Effector CD8-positive, alpha-beta T cell (primary cell): ENCODE measurements at places on chromosomes 1 and 21.

DNA sequence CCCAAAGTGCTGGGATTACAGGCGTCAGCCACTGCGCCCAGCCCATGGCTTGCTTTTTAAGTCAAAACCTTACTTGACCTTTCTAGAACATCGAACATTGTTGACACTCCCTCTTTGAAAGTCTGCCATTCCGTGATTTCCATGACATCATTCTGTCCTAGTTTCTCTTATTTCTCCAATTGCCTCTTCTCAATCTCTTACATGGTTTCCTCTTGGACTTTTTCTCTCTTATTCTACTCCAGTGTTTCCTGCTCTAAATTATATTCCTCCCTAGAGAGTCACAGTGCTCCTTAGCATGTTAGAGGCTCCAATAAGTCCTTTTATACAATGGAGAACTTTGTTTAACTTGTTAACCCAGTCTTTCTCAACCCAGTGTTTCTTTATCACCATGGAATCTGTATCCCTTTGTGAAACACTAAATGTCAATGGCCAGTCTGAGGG, 25.5 kb downstream of the JAM2 start:
- no peak for DNase-seq

GRCh38 chr1:231057410-231057809, 17.4 kb upstream of the FAM89A start:
- no peak for DNase-seq

GRCh38 chr21:43916076-43916475, 51.1 kb downstream of the AGPAT3 start:
- DNase-seq = no peak

GRCh38 chr1:185849014-185849413, 114.8 kb downstream of the HMCN1 start:
- DNase-seq = no peak

DNA sequence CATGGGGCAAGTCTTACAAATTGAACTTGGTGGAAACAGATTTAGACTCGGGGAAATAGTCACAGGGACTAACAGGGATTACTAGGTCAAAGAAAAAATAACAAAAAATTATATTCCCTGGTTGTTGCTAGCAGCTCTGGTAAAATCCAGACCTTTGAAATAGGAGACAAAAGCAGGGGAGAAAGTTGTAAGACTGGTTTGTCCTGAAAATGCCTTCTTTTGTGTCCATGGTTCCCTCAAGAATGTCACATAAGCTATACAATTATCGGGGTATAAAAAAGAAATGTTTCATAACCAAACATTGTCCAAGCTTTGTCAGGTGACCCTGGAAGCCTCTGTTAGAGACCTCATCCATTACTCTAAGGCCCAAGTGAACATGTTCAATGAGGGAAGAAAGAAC, 33.1 kb downstream of the KIAA0319L start:
- DNase-seq = no peak

DNA sequence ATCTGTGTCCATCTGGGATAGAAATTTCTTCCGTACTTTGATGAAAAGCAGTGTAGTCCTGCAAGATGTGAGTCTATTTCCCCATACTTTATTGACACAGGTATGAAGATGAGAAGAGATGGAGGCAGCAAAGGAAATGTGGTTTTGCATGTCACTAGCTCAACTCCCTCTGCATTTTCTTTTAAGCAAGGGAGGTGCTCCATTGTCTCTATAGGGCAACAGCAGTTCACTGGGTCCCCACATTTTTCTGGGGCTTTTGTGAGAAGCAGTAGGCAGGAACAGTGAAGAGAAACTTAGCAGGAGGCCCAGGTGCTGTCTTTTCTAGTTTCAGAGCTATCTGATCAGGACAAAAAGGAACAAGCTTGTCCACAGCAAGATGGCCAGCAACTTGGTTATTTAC, 37.1 kb downstream of the C21orf91 start:
- DNase-seq = no peak
